ENCODE measurements at places on chromosomes 1 and 21.

DNA sequence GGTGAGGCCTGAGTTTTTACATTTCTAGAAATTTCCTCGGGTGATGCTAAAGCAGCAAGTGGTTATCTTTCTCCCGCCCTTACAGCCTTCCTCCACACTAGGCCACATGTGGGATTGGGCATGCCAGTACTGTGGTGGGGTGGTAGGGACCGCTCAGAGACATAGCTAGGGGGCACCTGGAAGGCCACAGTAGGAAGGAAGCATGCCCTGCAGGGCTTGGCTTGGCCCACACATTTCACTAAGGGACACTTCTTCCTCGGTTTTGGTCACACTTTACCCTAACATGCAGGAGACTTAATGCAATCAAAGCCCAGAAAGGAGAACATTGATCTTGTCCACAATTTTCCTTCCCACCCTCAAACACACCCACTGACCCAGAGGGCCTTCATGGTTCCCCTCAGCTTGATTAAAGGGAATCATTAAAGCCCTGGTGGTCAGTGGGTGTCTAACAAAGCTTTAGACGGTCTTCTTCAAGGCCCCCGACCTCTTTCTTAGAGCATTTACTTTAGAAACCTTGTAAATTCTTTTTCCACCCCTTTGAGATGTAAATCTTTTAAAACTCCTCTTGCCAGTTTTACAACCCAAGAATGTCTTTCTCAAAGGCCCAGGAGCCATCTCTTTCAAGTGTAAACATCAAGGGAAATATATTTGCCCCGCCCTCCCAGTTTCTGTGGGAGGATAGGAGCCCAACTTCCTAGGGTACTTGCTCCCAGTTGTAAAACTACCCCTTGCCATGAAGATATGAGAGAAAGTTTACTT lies 246.4 kb upstream of the PTBP2 start:
- H3K36me3 ChIP-seq, result no peaks in the 10 kb centered on the region
- no peaks in the 10 kb centered on the region for H3K4me1 ChIP-seq
- H3K27me3 ChIP-seq, result no peaks in the 10 kb centered on the region
- no peak overlapping the region for H3K4me3 ChIP-seq
- H3K27ac ChIP-seq, result no peak overlapping the region

DNA sequence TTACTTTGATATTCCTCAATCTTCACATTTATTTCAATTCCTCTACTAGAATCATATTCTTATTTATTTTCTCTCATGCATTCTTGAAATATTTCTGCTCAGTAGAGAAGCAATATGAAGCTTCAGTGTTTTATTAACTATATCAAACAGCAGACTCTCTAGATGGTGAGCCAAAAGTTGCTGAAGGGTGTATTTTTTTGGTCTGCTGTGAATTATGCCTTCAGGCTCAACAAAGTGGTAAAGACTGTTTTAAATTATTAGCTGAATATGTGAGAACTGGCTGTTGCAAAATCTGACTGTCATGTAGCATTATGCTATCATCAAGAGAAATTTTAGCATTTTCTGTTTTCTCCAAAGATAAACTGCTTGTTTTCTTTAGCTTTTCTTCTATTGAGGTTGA lies 24.9 kb upstream of the CDC42BPA start:
- no peak overlapping the region for H3K27ac ChIP-seq
- H3K4me1 ChIP-seq, result no peaks in the 10 kb centered on the region
- no peaks in the 10 kb centered on the region for H3K36me3 ChIP-seq
- no peaks in the 10 kb centered on the region for H3K27me3 ChIP-seq
- no peak overlapping the region for H3K4me3 ChIP-seq

GRCh38 chr1:28118640-28119307 lies 30.4 kb upstream of the EYA3 start:
- H3K4me1 ChIP-seq, result no peaks in the 10 kb centered on the region
- H3K27ac ChIP-seq, result no peak overlapping the region
- H3K36me3 ChIP-seq, result no peaks in the 10 kb centered on the region
- DNase-seq, result no peak

GRCh38 chr1:210857705-210858104 lies 276.2 kb downstream of the KCNH1 start:
- no peak overlapping the region for H3K27ac ChIP-seq
- no peaks in the 10 kb centered on the region for H3K27me3 ChIP-seq
- DNase-seq, result no peak
- H3K4me1 ChIP-seq, result no peaks in the 10 kb centered on the region
- no peaks in the 10 kb centered on the region for H3K36me3 ChIP-seq

- no peak overlapping the region for H3K27ac ChIP-seq
- no peaks in the 10 kb centered on the region for H3K27me3 ChIP-seq
- no peak for DNase-seq
- no peak overlapping the region for H3K4me3 ChIP-seq
These were observed 56.1 kb downstream of the HSF2BP start for GRCh38 chr21:43603233-43603626.

- peak overlapping the region; percentile 99 for H3K27ac ChIP-seq
- H3K36me3 ChIP-seq, result no peaks in the 10 kb centered on the region
- no peaks in the 10 kb centered on the region for H3K27me3 ChIP-seq
- no peak for DNase-seq
- H3K4me3 ChIP-seq, result peak overlapping the region; percentile 92
These were observed 639 bp upstream of the SPATA1 start for GRCh38 chr1:84505493-84506001.

DNA sequence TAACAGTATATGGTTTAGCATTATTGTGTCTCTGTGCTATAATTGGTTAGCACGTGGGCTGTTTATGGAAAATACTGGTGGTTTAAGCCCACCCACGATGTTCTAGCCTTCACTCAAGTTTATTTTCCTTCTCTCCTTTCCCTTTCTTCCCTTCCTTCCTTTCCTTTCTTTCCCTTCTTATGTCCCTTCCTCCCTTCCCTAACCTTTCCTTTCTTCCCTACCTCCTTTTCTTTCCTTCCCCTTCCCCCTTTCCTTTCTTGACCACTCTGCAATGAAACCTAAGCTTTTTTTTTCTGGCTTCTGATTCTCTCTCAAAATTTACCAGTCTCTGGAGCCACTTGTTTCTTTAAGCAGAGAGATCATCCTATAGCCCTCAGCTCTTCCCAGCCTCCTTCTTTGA lies 13.4 kb upstream of the S100A10 start:
- H3K27me3 ChIP-seq, result no peaks in the 10 kb centered on the region
- H3K36me3 ChIP-seq, result no peaks in the 10 kb centered on the region
- no peak for DNase-seq
- H3K27ac ChIP-seq, result no peak overlapping the region

GRCh38 chr1:153945131-153945794 lies 1.3 kb downstream of the DENND4B start:
- DNase-seq, result no peak
- H3K36me3 ChIP-seq, result peaks cover 22% of the 10 kb centered on the region
- H3K27me3 ChIP-seq, result no peaks in the 10 kb centered on the region
- peak overlapping the region; percentile 95 for H3K27ac ChIP-seq

DNA sequence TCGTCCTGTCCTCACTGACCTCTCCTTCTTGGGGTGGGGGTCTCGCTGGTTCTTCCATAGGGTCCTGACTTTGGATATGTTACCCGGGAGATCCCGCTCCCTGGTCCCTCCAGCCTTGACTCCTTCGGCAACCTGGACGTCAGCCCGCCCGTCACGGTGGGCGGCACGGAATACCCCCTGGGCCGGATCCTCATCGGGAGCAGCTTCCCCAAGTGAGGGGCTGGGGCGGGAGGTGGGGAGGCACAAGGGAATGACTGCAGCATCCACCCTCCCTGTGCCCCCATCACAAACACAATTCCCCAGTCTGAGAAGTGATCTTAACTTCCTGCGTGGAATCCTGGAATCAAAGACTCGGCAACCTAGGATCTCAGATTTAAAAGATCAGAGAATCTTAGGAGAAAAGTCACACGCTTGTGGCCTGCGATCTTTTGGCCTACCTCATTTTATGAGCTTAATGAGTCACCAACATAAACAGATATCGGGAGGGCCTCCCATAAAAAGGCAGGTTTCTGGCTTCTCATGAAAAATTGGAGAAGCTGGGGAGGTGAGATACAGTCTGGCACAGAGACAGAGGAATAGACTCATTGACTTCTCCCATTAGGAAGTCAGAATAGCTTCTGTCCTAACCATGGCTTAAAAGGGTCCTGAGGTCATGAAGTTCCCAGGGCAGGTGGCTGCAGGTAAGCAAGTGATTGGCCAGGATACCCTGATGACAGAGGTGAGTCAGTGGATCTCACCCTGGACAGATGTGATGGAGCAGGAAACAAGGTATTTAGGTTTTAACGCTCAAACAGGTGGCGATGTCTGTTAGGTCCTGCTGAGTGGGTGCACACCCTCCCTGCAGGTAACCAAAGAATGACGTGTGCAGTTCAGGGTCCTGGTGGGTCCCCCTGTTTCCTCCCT lies 15.9 kb upstream of the PADI3 start:
- DNase-seq, result no peak
- no peaks in the 10 kb centered on the region for H3K4me1 ChIP-seq
- no peaks in the 10 kb centered on the region for H3K36me3 ChIP-seq
- H3K27me3 ChIP-seq, result no peaks in the 10 kb centered on the region
- H3K27ac ChIP-seq, result no peak overlapping the region

- no peak for DNase-seq
- H3K27me3 ChIP-seq, result peaks cover 2% of the 10 kb centered on the region
- no peaks in the 10 kb centered on the region for H3K36me3 ChIP-seq
- H3K27ac ChIP-seq, result no peak overlapping the region
- no peaks in the 10 kb centered on the region for H3K4me1 ChIP-seq
These were observed 130.9 kb upstream of the AJAP1 start for GRCh38 chr1:4523551-4523950.

Measured in liver (tissue), 10 donors.